ENCODE measurements at places on chromosomes 4 and X.

GRCh38 chr4:136424052-136424451 lies 1108.2 kb downstream of the PCDH18 start:
- H3K4me1 ChIP-seq: no peaks in the 10 kb centered on the region
- DNase-seq: no peak
- H3K27me3 ChIP-seq: no peaks in the 10 kb centered on the region
- H3K4me3 ChIP-seq: no peak overlapping the region
- no peak overlapping the region for H3K27ac ChIP-seq

- peaks cover 6% of the 10 kb centered on the region for H3K36me3 ChIP-seq
- H3K27me3 ChIP-seq: no peaks in the 10 kb centered on the region
- H3K27ac ChIP-seq: no peak overlapping the region
- no peak for DNase-seq
- H3K4me3 ChIP-seq: no peak overlapping the region
These were observed 65.3 kb upstream of the FBXW7 start for GRCh38 chr4:152601156-152601555.

- no peaks in the 10 kb centered on the region for H3K36me3 ChIP-seq
- peaks cover 57% of the 10 kb centered on the region for H3K27me3 ChIP-seq
- no peak overlapping the region for H3K27ac ChIP-seq
- peaks cover 14% of the 10 kb centered on the region for H3K4me1 ChIP-seq
- peak overlapping the region; percentile 69 for H3K4me3 ChIP-seq
These were observed 208.9 kb downstream of the NWD2 start for GRCh38 chr4:37453281-37453998.

DNA sequence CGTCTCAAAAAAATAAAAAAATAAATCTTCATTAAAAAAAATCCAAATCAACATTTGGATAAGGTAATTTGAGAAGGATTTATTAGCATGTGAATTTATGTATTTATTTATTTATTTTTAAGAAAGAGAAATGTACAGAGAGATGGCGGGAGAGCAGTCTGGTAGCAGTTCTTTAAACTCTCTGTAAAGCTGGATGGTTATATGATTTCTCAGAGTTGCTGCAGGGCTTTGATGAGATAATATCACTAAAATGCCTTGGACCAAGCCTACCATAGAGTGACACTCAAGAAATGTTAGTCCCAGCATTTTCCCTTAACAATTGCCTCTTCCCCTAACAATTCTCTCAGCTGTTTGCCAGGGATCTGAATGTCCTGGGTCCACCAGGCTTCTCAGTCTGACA lies 103.4 kb upstream of the LNX1 start:
- peaks cover 16% of the 10 kb centered on the region for H3K27me3 ChIP-seq
- no peak overlapping the region for H3K27ac ChIP-seq
- DNase-seq: no peak
- H3K4me3 ChIP-seq: no peak overlapping the region
- no peaks in the 10 kb centered on the region for H3K36me3 ChIP-seq
- H3K4me1 ChIP-seq: peaks cover 14% of the 10 kb centered on the region

DNA sequence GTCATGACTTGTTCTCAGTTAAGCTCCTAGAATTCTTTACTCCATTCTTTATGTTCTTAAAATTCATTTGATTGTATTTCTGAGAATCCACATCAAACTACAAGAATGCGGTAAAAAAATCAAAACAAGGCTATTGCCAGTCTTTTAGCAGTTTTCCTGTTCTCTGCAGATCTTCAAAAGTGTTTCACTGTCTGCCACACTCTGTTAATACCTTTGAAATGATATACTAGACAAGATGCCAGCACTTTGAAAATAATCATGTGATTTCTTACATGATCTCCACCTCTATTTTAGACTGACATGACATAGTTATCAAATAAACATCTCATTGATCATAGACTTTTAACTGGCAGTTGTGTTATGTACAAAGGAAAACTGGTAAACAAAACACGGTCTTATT lies 30.1 kb upstream of the GPRIN3 start:
- DNase-seq: no peak
- no peaks in the 10 kb centered on the region for H3K36me3 ChIP-seq
- peaks cover 4% of the 10 kb centered on the region for H3K27me3 ChIP-seq

- H3K27ac ChIP-seq: no peak overlapping the region
- no peaks in the 10 kb centered on the region for H3K27me3 ChIP-seq
- no peaks in the 10 kb centered on the region for H3K4me1 ChIP-seq
- H3K4me3 ChIP-seq: no peak overlapping the region
These were observed 263.4 kb upstream of the NDST4 start for GRCh38 chr4:115376866-115377265.

- peaks cover 23% of the 10 kb centered on the region for H3K4me1 ChIP-seq
- peak overlapping the region; percentile 88 for H3K27ac ChIP-seq
- peak overlapping the region; percentile 57 for H3K4me3 ChIP-seq
- H3K36me3 ChIP-seq: no peaks in the 10 kb centered on the region
These were observed 47.9 kb upstream of the RPA4 start for GRCh38 chrX:96835660-96836289.

GRCh38 chrX:71632923-71633657 lies 14.8 kb upstream of the CXCR3 start:
- H3K27ac ChIP-seq: no peak overlapping the region
- DNase-seq: no peak
- H3K36me3 ChIP-seq: no peaks in the 10 kb centered on the region
- H3K4me1 ChIP-seq: peaks cover 38% of the 10 kb centered on the region
- H3K27me3 ChIP-seq: no peaks in the 10 kb centered on the region

All from activated B cell treated with CpG ODN at 0.5 μM for 24 hours (primary cell).